Stimulated activated CD4-positive, alpha-beta T cell treated with anti-CD3 and anti-CD28 coated beads, Interleukin-1b, Interleukin-23, amount 100 ng/mL, for 4 hours (primary cell): ENCODE measurements at places on chromosomes 12 and 14.

DNA sequence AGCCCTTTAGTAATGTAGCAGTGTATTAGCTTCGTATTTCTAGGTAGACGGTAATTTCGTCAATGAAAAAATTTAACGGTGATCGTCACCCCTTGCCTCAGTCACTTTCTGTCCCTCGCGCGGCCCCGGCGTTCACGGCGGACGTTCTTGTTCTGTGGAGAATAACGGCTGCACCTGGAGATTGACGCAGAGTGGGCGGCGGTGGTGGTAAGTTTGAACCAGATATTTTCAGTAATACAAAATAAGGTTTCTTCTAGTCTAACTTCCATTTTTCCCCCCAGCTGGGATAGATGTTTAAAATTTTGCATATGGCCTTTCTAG lies 341 bp downstream of the ZNF10 start:
- DNase-seq = no peak

DNA sequence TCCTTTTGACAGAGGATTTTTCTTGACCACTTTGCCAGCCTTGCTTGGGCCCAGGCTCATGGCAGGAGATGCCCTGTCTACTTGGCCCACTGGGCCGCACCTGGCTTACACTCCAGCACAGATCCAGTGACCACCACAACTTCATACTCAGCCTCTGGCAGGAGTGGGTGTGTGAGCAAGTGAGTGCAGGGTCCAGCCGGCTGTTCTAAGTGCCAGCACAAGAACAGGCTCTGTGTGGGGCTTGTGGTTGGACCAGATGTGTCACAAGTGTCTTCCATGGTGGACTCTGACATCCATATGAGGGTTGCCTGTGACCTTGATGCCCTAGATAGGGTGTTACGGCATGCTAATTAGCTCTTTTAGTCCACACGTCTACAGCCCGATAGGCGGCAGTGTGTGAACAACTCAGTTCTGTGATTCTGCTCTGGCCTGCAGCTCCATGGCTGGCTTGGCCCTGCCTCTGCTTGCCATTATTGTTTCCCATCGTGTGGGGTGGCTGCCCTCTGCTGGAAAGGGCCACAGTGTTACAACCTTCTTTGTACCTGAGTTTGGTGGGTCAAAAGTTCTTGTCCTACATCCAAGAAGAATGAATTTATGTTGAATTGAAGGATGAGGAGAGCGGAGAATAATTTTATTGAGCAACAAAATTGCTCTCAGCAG lies 1089.1 kb downstream of the SLC6A15 start:
- peak; percentile 5 for DNase-seq

DNA sequence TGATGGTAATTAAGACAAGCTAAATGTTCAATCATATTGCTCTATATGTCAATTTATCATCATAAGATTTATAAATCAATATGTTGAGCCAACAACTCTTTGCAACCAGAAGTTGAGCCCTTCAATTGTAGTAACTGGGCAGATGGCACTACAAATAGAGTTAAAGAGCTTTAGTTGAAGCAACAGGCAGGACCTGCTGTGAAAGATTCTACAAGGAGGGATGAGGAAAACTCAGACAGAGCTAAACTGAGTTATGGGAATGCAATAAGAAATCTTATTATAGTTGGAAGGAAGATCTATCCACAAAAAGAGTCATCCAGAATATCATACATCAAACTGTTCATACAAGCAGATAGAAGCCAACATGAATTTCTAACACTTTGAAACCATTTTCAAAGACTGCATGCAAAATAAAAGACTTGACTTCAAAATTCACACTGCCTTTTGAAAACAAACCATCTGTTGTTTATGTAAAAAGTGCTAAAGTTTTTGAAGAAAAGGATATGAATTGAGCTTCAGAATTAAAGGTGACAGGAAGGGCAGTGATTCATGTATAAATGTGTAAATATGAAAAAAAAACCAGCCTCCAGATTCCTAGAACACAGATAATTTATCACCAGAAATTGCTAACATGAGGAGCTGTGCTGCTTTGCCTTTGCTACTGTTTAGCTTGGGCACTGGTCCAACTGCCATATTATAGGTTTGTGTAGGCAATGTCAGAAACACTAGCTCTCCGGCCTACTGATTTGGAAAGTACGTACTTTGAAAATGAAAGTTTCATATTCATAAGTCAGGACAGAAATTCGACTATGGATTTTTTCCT lies 133.2 kb downstream of the SLC35F4 start:
- no peak for DNase-seq

DNA sequence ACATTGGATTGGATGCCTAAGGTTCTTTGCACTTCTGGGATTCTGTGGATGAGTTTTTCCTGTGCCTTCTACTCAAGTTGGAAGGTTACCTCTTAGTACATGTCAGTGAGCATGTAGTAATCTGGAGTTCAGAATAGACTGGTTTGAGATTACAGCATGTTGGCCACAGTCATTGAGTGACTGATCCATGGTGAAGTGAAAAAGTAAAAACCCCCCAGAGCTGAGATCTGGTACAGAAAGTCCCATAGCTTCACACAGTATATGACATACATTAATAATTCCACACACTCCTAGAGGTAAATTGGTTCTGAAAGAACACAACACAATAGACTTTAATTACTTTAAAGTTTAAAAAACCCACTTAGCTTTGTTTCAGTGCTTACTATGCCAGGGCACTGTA lies 11.9 kb upstream of the CCND2 start:
- DNase-seq = no peak

GRCh38 chr12:126347421-126347820 lies 1282.2 kb downstream of the AACS start:
- DNase-seq = no peak

DNA sequence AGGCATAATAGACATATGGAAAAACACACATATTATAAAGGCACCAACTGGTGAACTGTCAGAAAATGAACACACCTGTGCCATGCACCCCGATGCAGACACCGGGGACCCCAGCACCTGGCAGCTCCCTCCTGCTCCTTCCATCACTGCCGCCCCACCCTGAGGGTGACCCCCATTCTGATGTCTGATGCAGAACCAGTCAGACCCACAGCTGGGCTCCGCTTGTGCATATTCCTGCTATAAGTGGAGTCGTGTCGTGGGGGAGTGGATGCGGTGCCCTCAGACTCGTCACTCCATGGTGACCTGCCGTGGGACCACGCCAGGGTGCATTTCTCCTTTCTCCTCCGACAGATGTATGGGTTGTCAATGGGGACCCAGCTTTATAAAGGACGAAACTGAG lies 45.7 kb upstream of the MEG3 start:
- no peak for DNase-seq

- peak; percentile 56 for DNase-seq
Observed at GRCh38 chr12:121400332-121401139, 618 bp downstream of the RNF34 start.

DNA sequence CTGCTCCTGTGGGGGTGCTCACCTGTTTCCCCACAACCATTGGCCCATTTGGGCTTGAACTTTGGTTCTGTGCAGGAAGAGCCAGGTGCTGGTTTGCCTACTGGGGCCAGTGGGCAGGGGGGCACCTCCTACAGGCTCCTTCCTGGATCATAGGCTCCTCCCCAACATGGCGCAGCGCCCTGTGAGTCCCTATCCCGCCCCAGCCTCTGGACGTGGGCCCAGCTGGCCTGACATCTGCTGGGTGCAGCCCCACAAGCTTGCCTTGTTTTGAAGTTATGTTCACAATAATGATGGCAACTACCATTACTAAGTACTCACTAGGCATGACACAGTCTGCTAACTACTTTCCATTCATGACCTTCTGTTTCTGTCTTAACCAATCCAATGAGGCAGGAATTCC lies 147.8 kb downstream of the RBM19 start:
- DNase-seq = no peak

DNA sequence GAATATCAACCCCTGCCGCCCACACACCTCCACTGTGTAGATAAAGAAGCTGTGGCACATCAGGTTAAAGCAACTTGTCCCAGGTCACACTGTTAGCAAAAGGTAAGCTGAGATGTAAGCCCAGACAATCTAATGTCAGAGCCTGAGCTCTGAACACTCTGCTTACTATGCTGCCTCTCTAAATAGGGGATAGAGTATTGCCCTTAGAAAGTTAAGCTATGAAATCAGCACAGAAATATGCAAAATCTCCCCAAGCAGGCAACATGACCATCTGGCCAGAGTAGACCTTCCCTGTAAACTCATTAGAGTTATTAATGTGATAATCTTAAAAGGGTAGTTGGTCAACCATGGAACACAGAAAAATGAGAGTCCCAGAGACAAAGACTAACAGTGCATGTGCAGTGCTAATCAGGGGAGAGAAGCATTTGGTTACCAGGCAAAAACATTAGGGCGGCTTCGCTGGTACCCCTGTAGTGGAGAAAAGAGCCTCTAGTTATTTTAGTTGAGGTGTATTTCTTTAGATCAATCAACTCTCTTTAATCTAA lies 171.0 kb downstream of the BTG1 start:
- DNase-seq = no peak
